ENCODE measurements at places on chromosomes 11 and 22.

- no peak for DNase-seq
Observed at GRCh38 chr11:128890543-128891368, at the start of gene KCNJ5. Gene KCNJ5, plus strand, starts transcription at chr11:128891356. Its CDS starts 19,918 bp downstream, at chr11:128911274.

DNA sequence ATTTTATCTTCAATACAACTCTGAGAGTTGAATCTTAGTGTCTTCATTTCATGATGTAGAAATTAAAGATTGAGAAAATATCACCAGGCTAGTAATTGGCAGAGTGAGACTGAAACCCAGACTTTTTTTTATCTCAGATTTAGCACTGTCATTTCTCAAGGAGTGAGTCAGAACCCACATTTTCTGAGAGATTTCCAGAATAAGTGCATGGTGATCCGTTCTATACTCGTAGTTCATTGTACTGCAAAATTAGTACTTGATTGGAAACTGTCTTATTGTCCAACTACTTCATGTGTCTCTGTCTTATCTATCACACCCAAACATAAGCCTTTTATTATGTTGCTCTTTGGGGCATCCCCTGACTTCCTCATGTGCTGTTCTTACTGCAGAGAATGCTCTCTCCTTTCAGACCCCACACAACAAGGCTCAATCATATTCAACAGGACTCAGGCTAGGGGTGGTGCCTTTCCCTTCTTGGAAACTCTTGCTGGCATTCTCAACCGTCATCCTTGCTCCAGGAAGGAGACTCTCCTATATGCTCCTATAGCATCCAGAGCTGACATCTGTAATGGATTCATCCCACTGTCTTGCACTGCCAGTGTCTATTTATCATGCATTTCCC lies 76.7 kb upstream of the BLID start:
- DNase-seq: no peak

- DNase-seq: no peak
Observed at GRCh38 chr11:103091064-103091800, 728 bp downstream of the DCUN1D5 start.

GRCh38 chr11:44927174-44927661 lies 23.5 kb downstream of the TP53I11 start:
- peak; percentile 75 for DNase-seq

Measured in NCI-H1436 (cell line).